Activated naive CD4-positive, alpha-beta T cell (primary cell): ENCODE measurements at places on chromosomes 6 and 20.

- DNase-seq = no peak
These were observed 39.2 kb upstream of the LTV1 start for GRCh38 chr6:143803769-143804568.

- DNase-seq = no peak
These were observed 85.0 kb upstream of the TOP1 start for GRCh38 chr20:40943591-40943990.

DNA sequence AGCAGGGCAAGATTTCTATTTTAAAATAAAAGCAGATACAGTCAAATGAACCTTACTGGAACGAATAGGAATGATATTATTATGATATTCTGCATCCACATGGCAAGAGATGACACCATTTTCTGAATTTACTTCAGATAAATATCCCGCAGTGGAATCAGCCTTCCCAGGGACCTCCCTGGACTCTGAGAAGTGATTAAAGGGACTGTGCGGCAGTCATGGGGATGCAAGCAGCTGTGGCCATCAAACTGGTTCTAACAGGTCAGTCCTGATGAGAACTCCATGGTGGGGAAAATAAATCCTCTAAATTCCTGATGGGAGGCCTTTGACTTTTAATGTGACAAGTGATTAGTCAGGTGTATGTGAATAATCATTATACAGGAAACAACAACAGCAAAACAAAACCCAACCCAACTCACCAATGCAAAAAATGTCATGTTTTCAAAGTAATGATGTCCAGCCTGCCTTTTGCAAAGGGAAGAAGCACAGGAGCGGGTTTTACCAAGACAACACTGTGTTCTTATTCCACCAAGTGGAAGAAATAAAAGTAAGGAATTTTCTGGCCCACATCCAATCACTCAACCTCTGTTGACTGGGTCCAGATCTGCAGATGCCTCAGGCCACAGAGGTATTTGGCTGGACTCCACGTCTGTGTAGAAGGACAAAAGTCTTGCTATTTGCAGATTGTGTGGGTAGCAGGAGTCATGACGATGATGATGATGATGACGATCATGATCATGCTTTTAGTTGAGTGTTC is 61.9 kb upstream of the CITED2 start:
- DNase-seq = no peak

GRCh38 chr20:50309280-50309763 is 118.7 kb downstream of the CEBPB start:
- no peak for DNase-seq

GRCh38 chr6:130927305-130927704 is 100.1 kb downstream of the SMLR1 start:
- DNase-seq = no peak
